MM.1S (cell line): ENCODE measurements at places on chromosomes 11 and 22.
A peak's percentile ranks its signal among the peaks of the same experiment; 100 is the strongest.

GRCh38 chr22:50313021-50313420, 5.6 kb upstream of the PLXNB2 start:
- no peak for DNase-seq

DNA sequence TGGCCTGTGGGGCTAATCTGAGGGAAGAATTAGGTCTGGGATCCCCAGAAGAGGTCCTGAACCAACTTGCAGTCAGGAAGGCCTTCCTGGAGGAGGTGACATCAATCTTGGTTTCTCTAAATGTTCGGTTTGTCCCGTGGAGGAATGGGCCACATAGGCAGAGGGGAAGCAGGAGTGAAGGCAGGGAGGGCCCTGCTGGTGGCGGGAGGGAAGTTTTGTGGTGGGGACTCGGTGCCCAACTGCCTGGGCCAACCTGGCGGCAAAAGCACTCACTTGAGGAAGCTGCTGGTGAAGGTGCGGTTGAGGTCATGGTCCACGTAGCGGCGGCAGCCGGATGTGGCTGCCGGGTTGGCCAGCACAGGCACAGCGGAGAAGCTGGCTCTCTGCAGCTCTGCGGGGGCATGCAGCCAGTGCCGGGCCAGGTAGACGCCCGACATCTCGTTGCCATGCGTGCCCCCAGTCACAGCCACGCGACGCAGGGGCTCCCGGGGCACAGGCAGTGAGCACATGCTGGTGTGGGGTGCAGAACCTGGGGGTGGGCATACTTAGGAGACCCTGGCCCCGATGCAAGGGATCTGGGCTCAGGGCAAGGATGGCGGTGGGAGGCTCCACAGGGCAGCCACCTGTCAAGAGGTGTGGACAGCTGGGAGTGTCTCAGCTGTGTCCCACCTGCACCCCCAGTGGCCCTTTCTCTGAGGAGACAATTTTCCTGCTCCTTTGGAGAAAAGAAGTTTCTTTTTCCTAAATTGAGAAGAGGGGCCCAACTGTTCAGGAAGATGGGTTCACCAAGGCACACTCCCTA, 3.8 kb downstream of the ACY3 start:
- DNase-seq = peak; percentile 84

DNA sequence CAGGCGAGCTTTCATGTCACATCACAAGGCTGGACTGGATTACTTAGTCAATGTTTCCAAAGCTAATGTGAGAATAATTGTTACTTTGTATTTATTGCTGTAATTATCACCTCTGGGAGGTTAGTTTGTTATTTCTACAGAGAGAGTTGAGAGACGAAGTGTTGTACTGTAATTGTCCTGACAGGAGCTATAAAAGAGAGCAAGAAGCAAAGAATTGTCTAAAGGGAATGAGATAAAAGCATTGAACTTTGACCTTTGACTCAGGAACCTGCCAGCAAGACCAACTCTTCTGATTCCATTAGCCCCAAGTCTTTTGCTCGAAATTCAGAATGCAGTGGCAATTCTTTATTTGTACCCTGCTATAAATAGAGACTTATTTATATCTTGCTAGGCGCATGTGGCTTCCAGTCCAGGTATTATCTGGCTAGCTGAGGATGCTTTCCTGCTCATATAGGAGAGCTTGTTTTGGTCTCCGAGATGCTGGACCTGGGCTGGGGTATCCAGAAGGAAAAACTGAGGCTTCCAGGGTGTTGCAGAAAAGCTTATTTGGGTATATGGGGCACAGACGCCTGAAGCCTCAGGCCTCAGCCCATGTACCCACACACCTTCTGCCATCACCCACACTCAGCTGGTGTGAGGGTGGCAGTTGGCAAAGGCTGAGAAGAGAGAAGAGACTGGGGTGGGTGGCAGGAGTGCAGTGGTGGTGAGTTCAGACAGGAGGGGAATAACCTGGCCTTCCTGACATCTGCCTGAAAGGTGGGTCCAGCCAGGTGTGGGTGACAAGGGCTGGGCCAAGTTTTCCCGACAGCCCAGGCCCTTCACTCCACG, 40.7 kb downstream of the SYT13 start:
- DNase-seq = no peak

- DNase-seq = no peak
These were observed 181.3 kb downstream of the METTL15 start for GRCh38 chr11:28289444-28289843.

DNA sequence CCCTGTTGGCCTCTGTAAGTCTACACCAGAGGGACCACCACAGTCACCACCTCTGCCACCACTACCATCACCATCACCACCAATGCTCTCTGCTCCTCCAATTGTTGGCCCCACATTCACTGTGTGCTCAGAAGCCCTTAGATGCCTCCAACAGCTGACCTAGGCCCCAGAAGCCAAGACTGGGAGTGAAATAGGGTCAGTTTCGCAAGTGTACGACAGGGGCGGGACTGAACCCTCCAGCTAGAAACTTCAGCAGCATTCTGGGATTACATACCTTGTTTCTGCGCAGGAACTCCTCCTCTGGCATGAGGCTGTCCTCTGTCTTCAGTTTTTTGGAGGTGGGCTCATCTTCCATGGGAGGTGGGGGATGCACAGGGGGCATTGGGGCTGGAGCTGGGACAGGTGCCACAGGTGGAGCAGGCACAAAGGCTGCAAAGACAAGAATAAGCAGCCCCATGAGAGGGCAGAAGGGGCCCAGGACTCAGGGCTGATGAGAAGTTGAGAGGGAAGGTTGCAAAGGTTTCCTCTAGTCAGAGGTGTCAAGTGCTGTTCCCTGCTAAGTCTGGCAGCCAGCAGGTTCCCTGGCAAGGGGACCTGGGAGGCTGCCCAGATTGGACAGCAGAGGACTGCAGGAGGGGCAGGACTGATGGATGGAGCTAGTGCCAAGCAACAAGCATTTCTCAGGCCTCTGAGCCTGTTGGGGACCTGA, 10.2 kb upstream of the TBC1D10A start:
- DNase-seq = no peak

DNA sequence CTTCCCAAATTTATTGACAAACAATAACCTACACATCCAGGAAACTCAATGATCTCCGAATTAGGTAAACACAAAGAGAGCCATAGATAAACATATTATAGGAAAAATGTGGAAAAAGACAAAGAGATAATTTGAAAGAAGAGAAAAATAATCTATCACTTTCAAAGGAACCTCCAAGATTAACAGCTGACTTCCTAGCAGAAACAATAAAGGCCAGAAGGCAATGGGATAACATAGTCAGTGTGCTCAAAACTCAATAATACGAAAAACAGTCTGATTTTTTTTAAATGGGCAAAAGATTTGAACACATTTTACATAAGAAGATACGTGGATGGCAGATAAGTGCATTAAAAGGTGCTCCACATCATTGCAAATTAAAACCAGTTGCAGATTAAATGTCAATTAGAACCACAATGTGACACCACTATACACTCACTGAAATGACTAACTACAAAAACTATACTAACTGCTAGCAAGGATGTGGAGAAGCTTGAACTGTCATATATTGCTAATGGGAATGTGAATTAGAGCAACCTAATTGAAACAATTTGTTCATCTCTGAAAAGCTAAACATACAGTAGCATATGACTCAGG, 300.4 kb downstream of the TMEM135 start:
- DNase-seq = no peak

DNA sequence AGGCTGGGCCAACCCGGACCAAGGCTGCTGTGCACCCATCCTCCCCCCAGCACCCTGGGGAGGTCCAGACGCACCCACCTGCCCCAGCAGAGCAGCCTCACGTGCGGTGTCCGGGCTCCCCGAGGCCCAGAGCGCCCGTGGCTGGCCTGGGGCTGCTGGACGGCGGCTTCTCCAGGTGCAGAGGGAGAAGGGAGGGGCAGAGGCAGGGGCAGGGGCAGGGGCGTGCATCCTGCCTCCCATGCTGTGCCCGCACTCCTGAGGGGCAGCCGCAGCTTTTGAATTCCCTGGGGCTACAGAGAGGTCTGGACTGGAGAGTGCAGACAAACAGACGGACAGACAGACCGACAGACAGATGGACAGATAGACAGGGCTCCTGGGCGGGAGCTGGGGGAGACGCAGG, 83.6 kb upstream of the PRR5 start:
- no peak for DNase-seq

DNA sequence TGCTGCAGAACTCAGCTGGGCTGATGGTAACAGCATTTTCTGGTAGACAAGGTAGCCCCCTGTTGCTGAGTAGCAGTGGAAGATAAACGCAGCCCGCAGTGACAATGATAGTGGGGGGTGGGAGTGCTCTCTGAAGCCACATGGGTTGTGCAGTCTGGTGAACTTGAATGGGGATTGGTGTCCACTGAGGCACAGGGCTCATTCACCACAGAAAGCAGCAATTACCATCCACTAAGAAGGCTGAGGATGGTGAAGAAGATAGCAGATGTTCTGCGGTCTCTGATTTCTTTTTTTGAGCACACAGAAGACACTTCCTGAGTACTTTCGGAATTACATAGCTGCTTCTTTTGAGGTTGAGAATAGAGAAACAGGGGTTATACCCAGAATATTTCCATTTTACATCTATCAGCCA, 150.3 kb downstream of the LRRC4C start:
- peak; percentile 90 for DNase-seq

DNA sequence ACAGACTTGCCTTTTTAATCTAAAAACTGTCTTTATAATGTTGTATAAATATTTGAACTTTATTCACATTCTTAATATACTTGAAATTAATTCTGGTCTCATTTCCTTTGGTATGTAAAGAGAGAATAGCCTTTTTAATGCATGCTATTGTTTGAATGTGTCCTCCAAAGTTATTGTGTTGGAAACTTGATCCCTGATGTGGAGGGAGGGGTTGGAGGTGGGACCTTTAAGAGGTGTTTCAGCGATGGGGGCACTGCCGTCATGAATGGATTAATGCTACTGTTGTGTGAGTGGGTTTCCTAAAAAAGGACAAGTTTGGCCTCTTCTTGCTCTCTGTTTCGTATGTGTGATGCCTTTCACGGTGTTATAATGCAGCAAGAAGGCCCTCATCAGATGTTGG, 131.7 kb downstream of the DDX10 start:
- DNase-seq = no peak

DNA sequence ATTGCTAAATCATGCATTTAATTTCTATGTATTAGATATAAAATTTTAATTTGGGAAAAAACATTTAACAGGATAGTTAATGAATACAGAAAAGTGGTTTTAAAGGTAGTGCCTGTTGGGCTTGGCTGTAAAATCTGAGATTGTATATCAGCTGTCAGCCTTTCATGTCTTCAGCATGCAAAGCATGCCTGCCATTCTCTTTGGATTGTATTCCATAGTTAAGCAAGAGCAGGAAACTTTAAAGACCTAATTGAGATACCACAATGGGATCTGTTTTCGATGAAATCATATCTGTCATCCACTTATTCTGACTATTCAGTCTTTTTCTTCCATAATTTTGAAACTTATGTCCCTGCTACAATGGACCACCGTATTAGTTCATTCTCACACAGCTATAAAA, 451.0 kb upstream of the DDI1 start:
- DNase-seq = no peak

DNA sequence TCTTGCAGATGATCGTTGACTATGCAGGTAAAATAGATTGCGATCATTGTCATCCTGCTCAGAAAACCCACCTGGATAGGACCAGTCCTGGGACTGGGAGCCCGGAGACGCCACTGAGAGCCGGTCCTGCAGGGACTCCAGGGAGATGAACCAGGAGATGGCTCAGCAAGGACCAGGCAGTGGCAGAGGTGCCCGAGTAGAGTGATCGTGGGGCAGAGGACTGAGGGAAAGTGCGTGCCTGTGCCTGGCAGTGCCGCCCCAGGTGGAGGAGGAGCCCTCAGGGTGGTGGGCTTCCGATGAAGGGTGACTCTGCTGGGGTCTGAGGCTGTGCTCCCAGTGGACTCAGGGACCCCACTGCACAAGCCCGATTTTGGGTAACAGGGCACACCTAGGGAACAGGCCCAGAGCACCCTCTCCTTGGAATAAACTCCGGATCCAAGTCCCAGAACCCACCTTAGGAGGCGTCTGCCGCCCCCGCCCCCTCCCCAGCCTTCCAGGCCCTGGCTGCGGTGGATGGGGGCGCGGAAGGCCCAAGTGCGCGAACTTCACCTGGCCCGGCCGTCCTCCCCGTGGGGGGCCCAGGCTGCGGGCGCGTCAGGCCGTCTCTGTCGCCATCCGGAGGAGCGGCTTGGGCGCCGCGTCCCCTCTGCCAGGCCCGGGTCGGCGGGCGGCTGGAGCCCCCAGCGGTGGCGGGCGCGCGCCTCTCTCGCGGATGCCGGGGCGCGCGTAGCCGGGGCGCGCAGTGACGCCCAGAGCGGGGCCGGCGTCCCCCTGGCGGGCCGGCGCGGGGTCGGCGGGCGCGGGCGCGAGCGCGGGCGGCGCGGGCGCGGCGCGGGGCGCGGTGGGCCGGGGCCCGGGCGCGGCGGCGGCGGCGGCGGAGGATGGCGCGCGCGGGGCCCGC, 1338.8 kb downstream of the BRD1 start:
- DNase-seq = peak; percentile 45

GRCh38 chr11:32358729-32359128, 76.6 kb downstream of the WT1 start:
- no peak for DNase-seq

- no peak for DNase-seq
These were observed 141.4 kb downstream of the PARVA start for GRCh38 chr11:12518606-12519385.

DNA sequence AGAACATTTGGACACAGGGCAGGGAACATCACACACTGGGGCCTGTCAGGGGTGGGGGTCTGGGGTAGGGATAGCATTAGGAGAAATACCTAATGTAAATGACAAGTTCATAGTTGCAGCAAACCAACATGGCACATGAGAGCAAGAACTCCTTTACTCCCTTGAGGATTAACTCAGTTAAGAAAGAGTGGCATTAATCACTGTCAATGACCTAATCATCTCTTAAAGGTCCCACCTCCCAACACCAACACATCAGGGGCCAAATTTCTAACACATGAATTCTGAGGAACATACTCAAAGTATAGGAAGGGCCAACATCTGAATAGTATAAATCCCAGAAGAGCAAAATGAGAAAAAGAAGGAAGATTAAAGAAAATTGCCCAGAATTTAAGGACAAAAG, 272.9 kb downstream of the SWAP70 start:
- DNase-seq = no peak

GRCh38 chr22:27482402-27482801, 319.2 kb downstream of the MN1 start:
- no peak for DNase-seq
